ENCODE measurements at places on chromosomes 6 and 20.

GRCh38 chr6:140806431-140806830 lies 1326.3 kb upstream of the GJE1 start:
- no peak for DNase-seq

GRCh38 chr6:43944908-43945767 lies 175.1 kb downstream of the VEGFA start:
- DNase-seq, result no peak

DNA sequence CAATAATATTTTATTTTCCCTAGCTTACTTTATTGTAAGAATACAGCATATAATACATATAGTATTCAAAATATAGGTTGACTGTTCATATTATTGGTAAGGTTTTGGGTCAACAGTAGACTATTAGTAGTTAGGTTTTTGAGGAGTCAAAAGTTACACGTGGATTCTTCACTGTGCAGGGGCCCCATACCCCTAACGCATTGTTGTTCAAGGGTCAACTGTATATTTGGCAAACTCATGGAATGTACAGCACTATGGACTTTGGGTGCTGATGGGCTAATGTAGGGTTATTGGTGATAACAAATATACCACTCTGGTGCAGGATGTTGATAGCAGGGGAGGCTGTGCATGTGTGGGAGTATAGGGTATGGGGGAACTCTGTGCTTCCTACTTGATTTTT lies 397.2 kb downstream of the BCKDHB start:
- no peak for DNase-seq

- no peak for DNase-seq
Measured at GRCh38 chr6:41336824-41337223, 1.4 kb downstream of the NCR2 start.

DNA sequence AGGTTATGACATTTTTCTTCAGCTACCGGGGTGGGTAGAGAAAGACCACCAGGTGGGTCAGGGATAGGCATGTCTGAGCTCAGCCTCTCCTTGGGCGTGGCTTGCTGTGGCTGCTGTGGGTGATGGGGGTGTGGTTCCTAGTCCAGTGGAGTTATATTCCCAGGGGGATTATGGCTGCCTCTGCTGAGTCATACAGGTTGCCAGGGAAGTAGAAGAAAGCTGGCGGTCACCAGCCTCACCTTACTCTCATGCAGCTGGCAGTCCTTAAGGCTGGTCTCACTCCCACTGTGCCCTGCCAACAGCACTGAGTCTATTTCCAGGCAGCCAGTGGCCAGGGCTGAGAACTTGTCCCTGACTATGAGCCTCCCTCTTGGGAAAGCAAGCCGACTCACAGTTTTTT lies 130.0 kb downstream of the SCP2D1 start:
- no peak for DNase-seq

GRCh38 chr6:105667056-105667455 lies 264.2 kb upstream of the PREP start:
- DNase-seq, result no peak

GRCh38 chr20:17344790-17345189 lies 118.0 kb downstream of the PCSK2 start:
- no peak for DNase-seq

- peak; percentile 48 for DNase-seq
Measured at GRCh38 chr6:167825332-167826229, 1.1 kb upstream of the AFDN start.

- no peak for DNase-seq
Measured at GRCh38 chr6:107129370-107129925, 14.1 kb upstream of the BEND3 start.

GRCh38 chr20:53180928-53181362 lies 208.8 kb downstream of the TSHZ2 start:
- no peak for DNase-seq

GRCh38 chr6:38801305-38801704 lies 86.2 kb downstream of the DNAH8 start:
- DNase-seq, result no peak

DNA sequence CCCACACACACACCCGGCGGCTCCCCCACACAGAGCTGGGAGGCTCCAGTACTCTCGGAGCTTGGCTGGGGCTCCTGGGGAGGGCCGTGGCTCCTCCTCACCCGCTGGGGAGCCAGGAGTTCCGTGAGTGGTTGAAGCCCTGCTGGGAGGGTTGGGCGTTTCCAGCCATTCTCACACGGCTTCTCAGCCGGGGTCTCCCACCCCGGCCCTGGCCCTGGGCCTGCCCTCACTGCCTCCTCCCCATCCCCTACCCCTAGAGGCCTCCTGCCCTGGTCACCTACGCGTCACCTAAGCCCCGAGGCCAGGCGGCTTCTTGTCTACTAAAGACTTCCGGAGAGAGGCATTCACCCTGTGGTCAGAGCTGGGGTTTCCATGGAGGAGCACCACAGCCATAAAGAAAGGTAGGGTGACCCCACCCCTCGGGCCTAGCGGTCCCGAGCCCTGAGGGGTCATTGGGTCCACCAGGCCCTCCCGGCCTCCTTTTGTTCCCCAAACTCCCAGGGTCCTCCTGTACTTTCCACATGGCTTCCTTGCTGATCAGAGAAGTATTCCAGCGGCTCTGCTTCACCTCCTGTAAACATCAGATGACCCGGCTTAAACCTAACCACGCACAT lies 99.3 kb downstream of the TTLL2 start:
- no peak for DNase-seq

Data from germinal center (tissue), 1 donor.